Central memory CD8-positive, alpha-beta T cell (primary cell): ENCODE measurements at places on chromosomes 4 and X.

DNA sequence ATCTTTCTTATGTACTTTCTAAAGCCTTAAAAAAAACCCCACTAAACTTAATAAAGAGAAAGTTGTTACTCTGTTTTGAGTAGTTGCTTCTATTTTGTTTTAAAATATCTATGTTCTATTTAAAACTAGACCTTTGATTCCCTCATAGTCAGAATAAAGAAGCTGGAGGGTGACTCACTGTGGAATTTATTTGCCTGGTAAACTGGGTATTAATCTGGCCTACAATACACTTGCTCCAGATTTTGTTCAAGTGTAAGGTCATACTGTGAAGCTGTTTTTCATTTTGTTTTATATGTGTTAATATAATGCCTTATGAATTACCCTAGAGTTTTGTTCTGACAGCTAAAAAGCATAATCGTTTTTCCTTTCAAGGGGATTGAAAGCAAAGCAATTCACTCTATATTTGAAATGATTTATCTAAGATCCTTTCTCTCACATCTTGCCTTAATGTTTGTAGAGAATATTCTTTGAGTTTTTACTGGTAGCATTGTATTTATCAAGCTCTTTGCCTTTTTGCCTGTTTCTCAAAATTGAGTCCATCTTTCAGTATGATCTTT lies 277.4 kb upstream of the PITX2 start:
- DNase-seq, result no peak

- no peak for DNase-seq
These were observed 54.4 kb downstream of the PHKA1 start for GRCh38 chrX:72659723-72660122.

DNA sequence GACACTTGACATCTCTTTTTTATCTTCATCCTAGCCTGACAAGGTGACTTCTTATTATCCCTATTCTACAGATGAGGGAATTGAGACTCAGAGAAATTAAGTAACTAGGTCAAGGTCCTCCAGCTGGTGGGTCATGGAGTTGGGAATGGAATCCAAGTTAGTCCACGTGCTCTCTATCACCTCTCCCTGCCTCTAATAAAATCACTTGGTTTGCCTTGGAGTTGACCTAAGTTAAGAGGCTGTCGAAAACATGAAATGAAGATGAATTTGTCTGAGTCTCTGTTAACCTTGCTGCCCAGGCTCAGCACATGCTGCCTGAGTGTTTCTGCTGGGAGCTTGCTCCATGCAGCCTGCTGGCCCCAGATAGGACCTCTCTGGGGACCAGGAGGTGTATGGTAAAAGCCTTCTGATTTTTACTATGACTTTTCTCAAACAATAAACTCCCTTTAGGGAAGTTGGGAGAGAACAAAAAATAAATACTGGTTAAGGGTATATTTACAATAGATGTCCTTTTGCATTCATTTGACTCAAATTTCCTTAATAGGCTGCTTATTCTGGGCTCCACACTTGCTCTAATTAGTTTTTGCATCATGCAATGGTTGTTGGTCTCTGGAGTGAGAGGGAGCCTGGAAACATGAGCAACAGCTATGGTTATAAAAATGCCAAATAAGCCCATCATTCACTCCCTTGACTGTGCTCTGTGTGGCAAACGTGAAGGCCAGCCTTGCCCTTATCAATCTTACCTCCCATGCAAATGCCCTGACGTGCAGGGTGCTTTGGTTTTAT lies 61.6 kb upstream of the DHX15 start:
- DNase-seq, result no peak

DNA sequence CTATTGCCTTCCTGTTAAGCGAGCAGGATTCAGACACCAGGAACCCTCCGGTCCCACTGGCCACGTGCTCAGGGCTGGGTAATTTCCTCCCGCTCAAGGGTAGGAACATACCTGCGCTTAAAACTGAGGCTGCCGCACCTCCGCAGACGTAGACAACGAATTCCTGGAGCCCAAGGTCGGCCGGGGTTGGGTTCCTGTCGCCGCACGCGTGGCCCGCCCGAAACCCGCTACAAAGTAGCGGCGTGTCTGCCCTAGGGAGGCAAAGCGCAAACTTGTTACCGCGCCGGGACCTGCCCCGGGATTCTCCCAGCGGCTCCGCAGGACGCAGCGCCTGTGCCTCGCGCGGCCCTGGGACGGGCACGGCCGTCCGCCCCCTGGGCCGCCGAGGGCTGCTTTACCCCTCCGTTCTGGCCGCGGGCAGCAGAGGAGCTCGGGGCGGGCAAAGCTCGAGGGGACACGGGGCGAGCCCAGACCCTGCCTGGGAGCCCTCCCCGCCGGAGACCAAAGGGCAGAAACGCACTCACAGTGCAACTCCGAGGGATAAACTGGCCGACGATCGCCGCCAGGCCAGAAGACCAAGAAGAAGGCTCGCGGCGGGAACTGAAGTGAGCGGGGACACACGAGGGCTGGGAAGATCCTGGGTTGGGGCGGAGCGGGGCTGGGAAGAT lies at the start of gene ERVMER34-1:
ERVMER34-1 (minus strand) TSS at position 607 of the 668 bp plus-strand sequence. CDS start 5,905 bp downstream, outside the sequence.
- no peak for DNase-seq

DNA sequence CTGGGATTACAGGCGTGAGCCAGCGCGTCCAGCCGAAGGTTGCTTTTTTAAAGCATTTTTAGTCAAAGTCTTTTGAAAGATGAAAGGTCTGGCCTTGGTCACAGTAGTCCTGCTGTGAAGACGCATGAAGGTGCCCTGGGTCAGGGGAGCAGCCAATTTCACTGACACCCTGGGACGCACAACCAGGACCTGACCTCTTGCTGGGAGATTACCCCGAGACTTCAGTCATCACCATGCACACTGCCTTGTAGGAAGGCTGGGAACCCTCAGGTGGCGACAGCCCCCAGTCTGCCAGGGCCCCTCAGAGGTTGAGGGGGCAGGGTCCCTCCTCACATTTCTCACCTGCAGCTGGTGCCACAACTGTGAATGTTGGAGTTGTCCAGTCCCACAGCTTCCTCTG lies 53.2 kb downstream of the CPLX1 start:
- DNase-seq, result no peak

GRCh38 chr4:147723326-147723725 lies 8.6 kb upstream of the ARHGAP10 start:
- no peak for DNase-seq

DNA sequence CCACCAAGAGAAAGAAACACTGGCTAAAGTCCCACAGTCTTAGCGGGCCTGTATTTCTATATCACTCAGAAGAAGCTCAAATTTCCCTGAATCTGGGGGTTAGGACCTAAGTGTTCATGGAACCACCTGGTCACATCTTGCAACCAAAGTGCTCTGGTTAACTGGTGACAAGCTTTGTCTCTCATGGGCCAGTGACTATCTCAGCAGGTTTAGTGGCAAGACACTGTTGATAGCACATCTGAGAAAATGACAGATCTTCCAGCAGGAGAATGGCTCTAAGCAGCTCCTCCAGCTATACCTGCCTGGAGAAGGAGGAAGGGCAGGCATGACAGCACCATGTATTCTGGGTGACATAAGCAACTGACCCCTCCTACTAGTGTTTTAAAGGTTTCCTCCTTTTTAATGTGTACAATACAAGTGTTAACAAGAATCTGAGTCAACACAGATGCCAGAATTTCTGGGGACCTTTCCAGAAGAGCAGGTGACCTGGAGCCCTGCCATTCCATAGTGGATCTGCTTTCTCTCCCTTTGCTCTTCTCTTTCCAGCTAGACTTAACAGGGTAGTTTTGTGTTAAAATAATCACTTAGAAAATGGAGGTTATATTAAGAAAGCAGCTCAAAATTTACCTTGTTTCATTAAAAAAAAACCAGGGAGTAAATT lies 17.3 kb upstream of the QRFPR start:
- no peak for DNase-seq

DNA sequence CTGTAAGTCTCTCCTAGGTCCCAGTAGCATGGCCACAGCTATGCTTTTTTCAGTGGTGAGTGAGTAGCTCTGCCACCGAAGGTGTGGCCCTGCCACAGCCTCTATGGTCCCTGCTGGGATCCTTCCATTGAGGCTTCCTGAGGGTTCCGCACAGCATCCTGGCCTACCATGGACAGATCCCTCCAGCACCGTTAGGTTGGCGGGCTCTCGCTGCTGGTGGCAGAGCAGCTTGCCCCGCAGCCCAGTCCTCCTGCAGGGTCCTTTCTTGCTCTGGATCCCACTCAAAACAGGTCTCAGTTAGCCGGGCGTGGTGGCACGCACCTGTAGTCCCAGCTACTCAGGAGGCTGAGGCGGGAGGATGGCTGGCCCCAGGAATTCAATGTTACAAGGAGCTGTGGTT lies 2.4 kb upstream of the PDZD4 start:
- DNase-seq, result no peak

DNA sequence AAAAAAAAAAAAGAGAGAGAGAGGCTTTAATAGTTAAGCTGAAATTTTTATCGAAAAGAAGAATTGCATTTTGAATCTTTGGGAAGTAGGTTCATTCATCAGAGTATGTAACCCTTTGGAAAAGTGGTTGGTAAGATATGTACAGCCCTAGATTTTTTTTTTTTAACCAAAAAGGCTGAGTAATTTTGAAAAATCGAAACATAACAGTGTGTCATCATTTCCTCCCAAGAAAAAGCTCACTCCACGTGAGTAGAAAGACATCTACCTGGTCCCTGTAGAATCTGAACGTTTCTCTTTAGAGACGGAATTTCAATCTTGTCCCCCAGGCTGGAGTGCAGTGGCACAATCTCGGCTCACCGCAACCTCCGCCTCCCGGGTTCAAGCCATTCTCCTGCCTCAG lies 16.2 kb downstream of the SHOX start:
- no peak for DNase-seq

- DNase-seq, result peak; percentile 10
These were observed 731 bp downstream of the BRWD3 start for GRCh38 chrX:80808881-80809411.

GRCh38 chr4:128658214-128658631 lies 151.3 kb upstream of the JADE1 start:
- DNase-seq, result no peak

DNA sequence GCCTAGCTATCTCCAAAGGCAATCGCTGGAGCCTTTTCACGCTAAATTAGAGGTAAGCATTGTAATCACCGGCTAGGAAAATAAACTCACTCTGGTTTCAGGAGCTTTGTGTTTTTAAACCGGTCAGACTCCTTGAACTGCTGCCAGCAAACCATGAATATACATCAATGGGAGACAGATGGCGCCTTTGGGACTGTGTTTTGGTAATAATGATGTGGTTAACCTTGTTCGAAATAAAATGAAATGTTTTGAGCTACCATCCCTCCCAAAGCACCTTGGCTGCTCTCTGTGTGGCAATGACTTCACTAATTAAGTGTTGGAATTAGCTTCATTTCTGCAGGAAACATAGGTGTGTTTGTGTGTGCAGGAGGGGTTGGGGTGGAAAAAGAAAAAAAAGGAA lies 65.3 kb downstream of the CLNK start:
- DNase-seq, result no peak

GRCh38 chr4:91434631-91435030 lies 869.1 kb upstream of the GRID2 start:
- no peak for DNase-seq

DNA sequence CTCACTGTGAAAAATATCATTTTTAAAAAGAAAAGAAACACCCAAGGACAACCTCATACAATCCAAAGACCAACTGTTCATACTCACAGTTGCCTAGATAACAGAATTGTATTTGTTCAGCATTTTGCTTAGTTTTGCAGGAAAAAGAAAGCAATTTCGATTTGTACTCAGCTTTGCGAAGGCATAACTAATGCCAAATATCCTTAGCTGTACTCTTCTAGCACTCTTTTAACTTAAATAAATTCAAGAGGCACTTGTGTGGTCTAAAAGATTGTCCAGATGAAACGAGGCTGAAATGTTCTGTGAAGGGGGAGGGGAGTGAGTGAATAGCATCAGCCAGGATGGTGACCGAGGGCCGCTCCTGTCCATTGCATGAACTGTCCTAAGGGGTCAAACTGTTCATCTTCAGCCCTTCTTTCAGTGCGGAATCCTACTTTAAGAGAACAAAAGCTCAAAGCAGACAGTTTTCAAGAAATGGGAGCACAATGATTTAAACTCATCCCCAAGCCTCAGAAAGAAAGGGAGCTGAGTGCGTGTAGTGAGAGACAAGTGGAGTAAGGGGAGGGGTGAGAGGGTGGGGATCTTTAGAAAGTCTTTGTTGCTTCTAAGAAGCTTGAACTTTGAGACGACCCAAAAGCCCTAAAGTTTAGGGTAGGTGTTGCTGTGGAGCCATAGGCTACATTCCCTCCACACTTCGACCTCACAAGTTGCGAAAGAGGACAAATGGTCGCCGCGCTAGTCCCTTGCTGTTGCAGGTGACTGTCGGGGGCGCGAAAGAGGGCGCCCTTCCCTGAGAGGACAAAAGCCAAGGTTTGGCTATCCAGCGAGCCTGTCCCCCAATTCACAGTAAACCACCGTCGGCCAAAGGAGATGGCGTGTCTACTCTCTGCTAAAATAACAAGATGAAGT lies 4.0 kb upstream of the NEUROG2 start:
- no peak for DNase-seq

- peak; percentile 32 for DNase-seq
These were observed 138.6 kb downstream of the AFF1 start for GRCh38 chr4:87073199-87074120.

- DNase-seq, result no peak
These were observed 101.4 kb downstream of the WWC2 start for GRCh38 chr4:183200453-183200852.

DNA sequence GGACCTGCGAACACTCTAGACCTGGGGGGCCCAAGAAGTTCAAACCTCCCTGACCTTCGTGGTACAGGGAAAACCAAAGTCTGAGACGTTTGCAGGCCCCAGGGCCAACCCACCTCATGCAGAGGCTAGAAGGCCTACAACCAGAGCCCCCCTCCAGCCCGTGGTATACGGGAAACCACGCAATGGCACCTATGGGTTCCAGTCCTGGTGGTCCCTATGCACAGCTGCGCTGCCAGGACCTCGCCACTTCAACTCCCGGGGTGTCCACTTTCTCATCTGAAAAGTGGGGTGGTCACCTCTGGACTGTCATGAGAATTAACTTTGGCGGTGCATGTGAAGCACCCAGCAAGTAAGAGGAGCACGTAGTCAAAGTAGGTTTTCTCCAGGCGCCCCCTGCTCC lies 8.4 kb upstream of the MSX1 start:
- DNase-seq, result no peak

DNA sequence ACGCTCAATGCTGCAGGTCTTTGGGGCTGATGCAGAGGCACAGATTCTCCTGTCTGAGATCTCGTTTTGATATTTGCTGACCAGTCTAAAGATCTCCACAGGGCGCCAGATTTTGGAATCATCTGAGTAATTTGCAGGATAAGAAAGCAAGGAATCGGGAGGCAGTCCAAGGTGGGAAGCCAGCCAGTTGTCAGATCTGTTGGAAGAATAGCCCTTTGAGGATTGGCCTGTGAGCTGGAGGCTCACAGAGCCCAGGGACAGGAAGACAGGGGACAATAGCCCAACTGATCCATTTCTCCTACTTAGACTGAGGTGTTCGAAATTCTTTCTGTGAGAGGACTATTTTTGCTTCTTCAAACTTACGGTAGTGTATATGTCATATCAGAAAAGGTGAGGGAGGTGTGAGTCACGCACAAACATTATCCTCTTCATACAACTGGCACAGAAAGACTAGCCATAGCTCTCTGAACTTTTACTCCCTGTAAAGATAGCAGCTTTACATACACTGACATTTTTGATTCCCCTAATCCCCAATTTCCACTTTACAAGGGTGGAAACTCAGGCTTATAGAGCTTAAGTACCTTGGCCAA lies 8.8 kb downstream of the DIPK2B start:
- no peak for DNase-seq
